ENCODE measurements at places on chromosomes 7 and 10.

DNA sequence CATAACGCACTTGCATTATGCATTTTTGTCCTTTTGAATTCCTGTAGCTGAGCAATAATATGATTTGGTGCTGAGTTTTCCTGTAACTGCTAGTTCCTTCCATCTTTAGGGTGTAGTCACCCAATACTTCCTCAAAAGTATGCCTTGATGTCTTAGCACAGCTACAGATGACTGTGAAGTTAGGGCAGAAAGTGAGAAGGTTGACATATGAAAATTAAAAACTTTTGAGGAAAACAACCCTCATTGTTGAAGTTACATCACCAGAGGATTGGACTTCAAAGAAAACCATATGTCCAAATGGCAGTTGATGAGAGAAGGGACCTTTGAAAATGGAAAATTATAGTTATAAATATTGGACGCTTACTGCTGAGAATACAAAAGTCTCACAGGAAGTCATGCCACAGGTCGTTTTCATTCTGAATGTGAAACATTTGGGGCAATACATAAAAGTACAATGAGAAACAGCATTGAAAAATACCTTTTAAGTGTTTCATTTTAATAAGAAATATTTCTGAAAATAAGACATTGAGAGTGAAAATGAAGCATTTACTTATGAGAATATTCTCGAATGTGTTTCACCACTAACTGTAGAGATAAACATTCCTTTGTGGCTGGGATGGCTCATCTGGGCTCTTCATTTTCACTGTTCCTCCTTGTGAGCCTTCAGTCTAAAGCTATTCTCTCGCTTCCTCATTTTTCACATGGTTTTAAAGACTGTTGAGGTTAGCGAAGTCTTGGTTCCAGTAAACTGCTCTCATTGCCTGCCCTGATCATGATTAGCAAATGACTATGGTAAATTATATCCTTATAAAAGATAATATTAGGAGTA is 61.4 kb upstream of the NME8 start:
- no peak for DNase-seq

DNA sequence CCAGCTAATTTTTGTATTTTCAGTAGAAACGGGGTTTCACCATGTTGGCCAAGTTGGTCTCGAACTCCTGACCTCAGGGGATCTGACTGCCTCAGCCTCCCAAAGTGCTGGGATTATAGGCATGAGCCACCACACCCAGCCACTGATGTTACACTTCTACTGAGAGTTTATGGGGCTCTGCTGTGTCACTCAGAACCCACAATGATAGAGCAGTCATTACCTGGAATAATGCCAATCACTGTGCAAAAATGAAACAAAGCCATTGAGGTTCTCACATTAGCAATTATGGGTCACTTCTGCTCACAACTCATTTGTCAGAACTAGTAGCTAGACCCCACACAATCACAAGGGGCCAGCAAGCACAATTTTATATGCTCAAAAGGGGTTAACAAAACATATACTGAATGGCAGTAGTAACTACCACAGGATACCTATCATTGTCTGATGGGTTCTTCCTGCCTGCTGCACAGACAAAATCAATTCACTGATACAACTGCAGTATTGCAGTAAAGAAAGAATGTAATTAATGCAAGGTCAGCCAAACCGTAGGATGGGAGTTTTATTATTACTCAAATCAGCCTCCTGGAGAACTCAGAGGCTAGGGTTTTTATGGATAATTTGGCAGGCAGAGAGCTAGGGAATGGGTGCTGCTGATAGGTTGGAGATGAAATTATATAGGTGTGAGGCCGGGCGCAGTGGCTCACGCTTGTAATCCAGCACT is 72.1 kb upstream of the TRIM24 start:
- no peak for DNase-seq

DNA sequence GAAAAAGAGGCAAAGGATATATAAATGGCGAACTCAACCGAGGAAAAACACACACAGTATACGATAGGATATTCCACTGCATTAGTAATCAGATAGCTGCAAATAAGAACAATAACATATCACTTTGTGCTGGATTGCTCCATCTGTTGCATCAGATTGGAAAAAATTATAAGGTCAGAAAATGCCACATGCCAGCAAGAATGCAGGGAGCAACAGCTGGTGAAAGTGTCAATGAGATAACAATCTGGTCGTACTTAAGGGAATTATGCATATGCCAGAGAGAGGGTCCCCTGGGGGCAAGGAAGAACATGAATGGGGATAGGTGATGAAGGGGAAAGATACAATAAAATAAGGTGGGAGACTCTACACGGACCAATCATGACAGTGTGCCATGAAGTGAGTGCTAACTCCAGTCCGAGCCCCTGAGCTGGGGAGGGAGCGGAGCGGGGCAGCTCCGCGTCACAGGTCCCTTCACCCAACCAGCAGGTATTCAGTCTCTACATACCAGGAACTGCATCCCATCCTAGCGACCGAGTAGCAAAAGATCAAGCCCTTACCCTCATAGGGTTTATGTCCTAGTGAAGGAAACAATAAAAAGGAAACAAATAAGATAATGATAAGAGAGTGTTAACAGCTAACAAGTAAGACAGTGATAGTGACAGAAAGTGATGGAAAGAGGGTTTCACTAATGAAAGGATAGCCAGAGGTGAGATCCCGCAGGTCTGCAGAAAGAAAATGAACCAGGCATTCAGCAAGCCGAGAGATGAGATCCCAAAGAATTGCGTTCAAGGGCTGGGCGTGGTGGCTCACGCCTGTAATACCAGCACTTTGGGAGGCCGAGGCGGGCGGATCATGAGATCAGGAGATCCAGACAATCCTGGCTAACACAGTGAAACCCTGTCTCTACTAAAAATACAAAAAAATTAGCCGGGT is 9.4 kb downstream of the MPP7 start:
- DNase-seq: no peak

GRCh38 chr10:110151467-110151866 is 55.9 kb upstream of the MXI1 start:
- no peak for DNase-seq

GRCh38 chr7:17408245-17408903 is 109.9 kb downstream of the AHR start:
- no peak for DNase-seq

DNA sequence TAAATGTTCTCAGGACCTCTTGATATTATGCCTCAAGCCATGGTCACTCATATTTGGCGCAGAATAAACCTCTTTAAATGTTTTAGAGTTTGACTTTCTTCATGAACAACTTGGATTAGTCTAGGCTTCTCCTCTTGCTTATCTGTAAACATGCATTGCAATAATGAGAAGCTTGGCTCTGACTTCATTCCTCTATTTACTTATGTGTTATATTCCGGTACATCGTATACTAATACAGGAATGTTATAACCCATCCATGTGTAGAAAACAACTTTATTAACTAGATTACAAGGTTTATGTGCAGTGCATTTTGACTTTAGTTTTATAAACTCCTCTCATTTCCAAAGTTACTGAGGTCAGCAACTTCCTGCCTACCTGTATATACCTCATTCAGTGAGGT is 944.3 kb upstream of the GHITM start:
- no peak for DNase-seq

- no peak for DNase-seq
Measured at GRCh38 chr7:130841416-130841815, 107.4 kb upstream of the KLF14 start.

DNA sequence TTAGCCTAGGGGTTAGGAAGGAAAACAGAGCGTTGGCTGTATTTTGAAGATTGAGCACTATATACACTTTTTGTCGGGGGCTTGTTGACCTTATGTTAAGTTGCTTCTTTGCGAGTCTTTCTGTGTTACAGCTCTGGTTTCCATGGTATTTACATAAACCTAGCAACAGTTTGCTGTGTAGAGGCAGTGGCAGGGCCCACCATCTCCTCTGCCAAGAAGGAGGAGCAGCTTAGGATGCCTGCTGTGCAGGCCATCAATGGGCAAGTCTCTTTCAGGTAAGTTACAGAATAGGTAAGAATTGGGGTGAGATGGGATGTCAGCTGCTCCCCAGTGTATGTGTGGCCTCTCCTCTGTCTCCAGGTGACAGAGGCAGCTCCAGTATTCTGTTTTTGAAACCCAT is 485.5 kb downstream of the LRMDA start:
- DNase-seq: no peak
